ENCODE measurements at places on chromosomes 2 and 18.

GRCh38 chr2:129796225-129796624, 183.2 kb upstream of the RAB6C start:
- no peak for DNase-seq

DNA sequence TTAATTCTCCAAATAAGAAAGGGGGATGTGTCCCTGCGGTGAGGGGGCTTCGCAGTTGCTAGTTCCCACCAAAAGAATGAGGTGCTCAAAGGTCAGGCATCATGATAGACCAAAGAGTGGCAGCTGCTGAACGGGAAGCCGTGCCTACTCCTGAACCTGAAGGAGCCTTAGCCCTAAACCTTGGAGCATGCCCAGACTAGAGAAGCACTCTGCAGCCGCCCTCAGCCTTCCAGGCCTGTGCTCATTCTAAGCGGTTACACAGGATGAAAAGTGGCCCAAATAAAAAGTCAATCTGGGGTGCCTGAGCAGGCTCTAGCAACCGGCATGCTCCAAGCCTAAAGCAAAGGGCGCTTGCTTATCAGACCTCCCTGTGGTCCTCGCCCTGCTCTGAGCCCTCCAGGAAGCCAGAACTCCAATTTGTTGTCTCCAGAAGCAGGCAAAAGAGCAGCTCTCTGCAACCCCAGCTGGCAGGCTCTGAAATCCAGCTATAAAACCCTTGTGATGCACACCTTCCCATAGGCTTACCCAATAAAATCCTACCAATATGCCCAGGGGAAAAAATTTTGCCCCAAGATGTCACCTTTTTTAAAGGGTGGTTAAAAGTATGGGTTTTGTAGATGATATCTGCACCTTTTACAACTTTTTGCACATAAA, 17.5 kb downstream of the UXS1 start:
- DNase-seq: no peak

GRCh38 chr2:127086990-127087790, 19.8 kb downstream of the BIN1 start:
- peak; percentile 83 for DNase-seq

DNA sequence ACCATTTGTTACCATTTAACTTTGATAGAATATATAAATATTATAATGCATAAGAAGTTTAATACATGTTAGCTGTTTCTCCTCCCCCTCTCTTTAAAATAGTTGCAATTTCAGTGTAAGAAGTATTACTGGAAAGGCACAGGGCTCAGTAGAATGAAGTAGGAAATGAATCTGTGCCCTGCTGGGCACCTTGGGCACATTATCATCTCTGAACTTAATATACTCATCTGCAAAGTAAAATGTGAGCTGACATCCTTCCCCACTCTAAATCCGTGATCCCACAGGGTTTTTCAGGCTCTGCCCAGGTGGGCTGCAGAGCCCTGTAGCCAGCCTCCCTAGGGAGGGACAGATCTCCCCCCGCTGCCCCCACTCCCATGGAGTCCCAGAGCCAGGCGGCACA, 56.8 kb downstream of the DPP4 start:
- no peak for DNase-seq
